ENCODE measurements at places on chromosomes 6 and 20. TPM values are rescaled to one million over a fixed set of nuclear protein-coding genes. Genes with fewer than 3 reads are reported as not detected.

Gene OTOR
- polyA plus RNA-seq: not detected

Gene SYNDIG1
- 11.7 TPM for polyA plus RNA-seq

Gene ASIP
- 0.34 TPM for polyA plus RNA-seq

Gene NKAPL
- 2.6 TPM for polyA plus RNA-seq

Gene TAF11
- 45.4 TPM for polyA plus RNA-seq

Gene IL20RA
- 2.6 TPM for polyA plus RNA-seq

Gene CBFA2T2
- 35.2 TPM for polyA plus RNA-seq

Gene BNIP5
- polyA plus RNA-seq: 0.19 TPM

Gene KIF25
- 0.33 TPM for polyA plus RNA-seq

Gene SEL1L2
- polyA plus RNA-seq: not detected

Gene PKIB
- 1.6 TPM for polyA plus RNA-seq

Gene SGK2
- 66.7 TPM for polyA plus RNA-seq

DNA sequence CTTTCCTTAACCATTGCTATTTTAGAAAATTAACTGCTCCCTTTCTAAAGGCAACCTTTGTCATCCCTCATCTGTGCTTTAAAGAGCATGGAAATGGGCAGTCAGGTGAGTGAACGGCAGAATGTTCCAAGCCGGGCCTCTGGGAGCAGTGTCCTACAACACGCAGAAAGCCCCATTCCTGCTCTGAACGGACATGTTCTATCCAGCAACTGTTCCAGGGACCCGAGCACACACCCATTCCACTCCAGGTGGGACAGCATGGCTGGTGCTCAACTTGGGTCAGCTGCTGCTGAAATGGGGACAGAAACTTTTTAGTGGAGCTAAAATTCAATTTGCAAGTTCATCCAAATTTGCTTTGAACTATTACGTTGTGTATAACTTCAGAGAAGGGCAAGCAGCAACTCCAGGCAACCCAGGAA is 26.7 kb downstream of the DIDO1 start:
- DNase-seq: no peak

GRCh38 chr6:34608321-34609091 is 52.4 kb upstream of the SPDEF start:
- DNase-seq: no peak

DNA sequence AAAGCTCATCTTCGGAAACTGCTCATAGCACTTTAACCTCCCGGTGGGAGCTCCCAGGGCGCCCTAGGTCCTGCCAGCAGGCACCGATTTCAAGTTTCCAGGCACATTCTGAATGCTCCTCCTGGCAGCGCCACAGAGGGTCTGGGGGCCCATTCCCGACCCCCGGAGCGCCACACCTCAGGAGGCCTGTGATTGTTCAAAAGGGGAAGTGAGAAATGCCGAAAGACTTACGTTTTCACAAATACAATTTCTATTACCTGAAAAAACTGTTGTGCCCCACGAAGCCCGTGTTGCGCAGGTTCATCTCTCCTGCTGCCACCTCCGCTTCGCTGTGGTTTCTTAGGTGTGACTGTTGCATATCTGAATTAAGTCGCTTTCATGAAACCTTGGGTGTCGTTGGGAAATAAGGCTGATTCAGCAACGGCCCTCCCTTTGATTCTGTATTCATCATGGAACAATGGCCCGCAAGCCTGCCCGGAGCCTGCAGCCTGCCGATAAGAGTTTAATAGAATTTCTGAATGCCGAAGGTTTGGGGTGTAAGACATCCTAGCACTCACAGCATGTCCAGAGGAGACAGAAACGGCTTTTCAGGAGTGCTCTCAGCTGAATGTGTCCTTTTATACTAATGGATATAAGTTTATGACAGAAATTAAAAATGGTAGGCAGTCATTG is 1.9 kb upstream of the MYT1 start:
- no peak for DNase-seq

- DNase-seq: peak; percentile 74
Observed at GRCh38 chr6:75524322-75524972, 30.8 kb upstream of the FILIP1 start.

- DNase-seq: no peak
Observed at GRCh38 chr6:36216559-36216958, 20.0 kb downstream of the BRPF3 start.

GRCh38 chr6:163793011-163793983 is 378.8 kb downstream of the QKI start:
- no peak for DNase-seq

- no peak for DNase-seq
Observed at GRCh38 chr6:113076116-113076515, 729.0 kb downstream of the RFPL4B start.

DNA sequence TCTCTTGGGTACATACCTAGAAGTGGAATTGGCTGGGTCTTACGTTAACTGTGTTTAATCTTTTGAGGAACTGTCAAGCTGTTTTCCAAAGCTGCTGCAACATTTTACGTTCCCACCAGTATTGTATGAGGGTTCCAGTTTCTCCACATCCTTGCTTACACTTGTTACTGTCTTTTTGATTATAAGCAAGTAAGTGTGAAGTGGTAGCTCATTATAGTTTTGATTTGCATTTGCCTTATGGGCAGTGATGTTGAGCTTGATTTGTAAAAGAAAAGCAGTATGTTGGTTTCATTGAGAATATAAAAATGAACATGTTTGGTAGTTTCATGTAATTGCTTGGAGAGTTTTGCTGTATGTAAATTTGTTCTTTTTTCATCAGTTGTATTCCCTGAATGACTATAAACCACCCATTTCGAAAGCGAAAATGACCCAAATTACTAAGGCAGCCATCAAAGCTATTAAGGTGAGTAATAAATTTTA is 40.4 kb downstream of the SCAF8 start:
- no peak for DNase-seq

DNA sequence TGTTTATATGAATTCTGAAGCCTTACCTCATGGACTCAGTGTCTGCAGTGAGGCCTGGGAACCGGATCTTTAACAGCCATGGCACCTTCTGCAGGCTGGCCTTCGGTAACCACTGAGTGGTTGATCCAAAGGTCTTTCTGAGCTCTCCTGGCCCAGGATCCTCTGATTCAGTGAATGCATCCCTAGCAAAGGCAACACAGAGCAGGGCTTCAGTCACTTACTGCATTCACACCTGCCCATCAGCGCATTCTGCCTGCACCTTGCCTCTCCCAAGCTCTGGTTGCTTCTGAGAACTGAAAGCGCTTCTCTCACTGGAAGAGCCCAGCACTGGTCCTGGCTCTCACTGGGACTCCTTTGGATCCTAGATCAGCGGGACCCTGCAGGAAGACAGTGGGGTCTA is 8.4 kb upstream of the CST9 start:
- DNase-seq: no peak

- no peak for DNase-seq
Observed at GRCh38 chr6:380234-381218, 11.0 kb upstream of the IRF4 start.

GRCh38 chr6:43192911-43193310 is 10.9 kb downstream of the CUL9 start:
- no peak for DNase-seq

- DNase-seq: no peak
Observed at GRCh38 chr20:21511850-21512633, 1.8 kb downstream of the NKX2-2 start.

- DNase-seq: no peak
Observed at GRCh38 chr6:170296423-170296745, 5.5 kb upstream of the DLL1 start.

DNA sequence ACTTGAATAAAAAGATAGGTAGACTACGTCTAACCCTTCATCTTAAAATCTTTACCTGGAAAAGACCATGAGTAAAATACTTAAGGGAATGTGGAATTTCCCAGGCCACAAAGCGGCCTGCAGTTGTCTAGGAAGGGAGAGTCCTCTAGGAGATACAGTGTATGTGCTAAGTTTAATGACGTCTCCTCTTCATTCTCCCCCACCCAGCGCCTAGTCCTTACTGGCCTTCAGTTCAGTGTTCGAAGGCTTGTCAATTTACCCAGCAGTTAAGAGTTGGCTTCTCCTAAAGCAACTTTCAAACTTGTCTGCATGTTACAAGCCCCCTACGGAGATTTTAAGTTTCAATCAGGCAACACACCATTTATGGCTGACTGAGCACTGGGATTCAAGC is 35.2 kb downstream of the HFE start:
- peak; percentile 36 for DNase-seq

DNA sequence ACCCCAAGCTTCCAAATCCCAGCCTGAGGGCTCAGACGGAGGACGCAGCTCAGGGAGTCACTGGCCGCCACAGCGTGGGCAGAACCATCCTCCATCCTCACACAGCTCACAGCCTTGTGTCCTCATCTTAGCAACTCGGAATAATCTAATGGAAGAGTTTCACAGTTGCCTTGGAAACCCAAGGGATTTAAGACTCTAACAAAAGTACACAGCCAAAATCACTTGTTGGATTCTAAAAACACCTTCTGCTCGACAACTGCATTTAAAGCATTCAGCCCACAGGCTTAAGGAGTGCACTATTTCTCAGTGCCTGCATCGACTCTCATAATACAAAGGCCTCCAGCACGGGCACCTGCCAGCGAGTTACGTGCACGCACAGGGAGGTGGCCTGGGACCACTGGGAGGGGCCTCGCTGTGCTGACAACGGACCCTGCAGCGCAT is 45.4 kb downstream of the ZBTB46 start:
- DNase-seq: no peak

GRCh38 chr6:36247693-36248092 is 22.2 kb upstream of the PNPLA1 start:
- no peak for DNase-seq

DNA sequence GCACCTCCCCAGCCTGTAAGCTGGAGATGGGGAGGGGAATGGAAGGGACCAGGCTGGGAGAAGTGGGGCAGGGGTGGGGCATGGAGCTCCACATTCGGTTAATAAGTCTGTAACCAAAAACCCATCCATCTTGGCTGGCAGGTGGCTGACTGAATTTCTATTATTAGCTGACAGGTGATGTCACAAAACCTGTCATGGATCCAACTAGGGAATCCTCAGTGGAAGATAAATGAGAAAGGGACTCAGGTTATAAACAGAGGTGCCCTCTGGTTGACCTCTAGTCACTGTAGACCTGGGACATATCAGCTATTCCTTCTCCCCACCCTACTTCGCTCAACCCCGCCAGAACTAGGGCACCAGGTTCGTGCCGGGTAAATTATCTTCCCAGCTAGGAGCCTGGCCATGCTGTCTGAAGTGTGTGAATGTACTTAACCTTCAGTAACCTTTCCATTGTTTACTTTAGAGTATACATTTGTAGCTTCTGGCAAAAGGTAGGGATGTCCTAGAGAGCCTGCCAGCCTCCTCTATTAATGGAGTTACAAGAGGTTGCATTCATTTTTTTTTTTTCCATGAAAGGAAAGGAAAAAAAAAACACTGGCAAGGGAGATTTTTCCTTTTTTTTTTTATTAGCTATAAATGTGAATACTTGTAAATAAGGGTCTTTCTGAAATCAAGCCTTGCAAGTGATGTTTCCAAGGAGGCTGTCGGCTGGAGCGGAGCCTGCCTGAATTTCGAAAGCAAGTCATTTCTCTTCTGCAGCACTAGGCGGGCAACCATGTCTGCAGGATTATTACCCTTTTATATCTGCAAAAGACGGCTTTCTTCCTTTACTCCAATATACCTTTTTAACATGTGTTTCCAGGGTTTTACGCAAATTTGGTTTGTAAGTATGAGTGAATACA is 135.9 kb downstream of the TMEM242 start:
- peak; percentile 40 for DNase-seq

DNA sequence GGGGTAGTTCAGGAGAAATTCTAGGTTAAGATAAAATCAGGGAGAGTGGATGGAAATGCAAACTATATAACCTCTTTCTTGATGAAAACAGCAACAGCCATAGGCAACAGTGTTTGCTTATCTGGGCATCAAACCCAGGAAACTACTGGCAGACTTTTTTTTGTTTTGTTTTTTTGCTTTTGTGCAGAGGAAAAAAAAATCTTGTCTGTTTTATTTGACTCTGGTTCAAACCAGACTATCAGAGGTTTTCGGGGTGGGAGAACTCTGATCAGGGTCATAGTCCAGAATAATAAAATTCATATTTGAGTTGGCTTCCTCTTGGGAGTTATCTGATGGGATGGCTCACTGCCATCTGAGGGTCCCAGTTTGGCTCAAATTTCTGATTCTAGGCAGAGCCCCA is 88.8 kb upstream of the ZNFX1 start:
- DNase-seq: no peak

GRCh38 chr6:115634887-115635286 is 425.8 kb downstream of the FRK start:
- no peak for DNase-seq

DNA sequence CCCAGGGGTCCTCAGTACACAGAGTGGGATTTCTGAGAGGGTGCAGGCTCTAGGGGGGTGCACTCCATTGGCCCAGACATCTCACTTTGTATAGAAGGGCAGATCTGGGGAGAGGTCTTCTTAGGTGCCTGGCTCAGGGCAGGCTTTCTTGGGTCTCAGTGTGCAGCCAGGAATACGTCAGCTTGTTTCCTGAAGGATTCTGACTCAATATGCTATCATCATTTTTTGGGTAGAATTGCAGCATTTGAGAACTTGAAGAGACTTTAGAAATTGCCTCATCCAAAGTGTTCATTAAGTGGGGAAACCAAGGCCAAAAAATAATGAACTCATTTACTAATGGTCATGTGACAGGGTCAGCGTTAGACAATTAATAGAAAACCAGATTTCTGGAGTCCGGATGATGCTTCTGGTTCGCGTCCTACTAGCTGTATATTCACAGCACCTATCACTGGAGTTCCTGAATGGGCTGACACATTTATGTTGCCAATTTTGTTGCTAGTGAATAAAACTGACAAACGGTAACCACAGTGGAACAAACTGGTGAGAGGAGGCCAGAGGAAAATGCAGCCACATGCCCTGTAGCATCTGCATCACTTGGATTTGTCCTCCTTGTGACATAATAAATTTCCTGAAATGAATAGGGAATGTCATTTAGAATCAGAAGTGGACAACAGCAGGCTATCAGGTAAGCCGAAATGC is 238.9 kb downstream of the TBC1D7 start:
- DNase-seq: no peak

- DNase-seq: no peak
Observed at GRCh38 chr6:41286544-41287346, at the start of gene TREM1. TSS of gene TREM1 (minus strand) at chr6:41286682. CDS start at chr6:41286655, 27 bp downstream.

- DNase-seq: no peak
Observed at GRCh38 chr6:127880429-127880828, 20.4 kb downstream of the THEMIS start.

DNA sequence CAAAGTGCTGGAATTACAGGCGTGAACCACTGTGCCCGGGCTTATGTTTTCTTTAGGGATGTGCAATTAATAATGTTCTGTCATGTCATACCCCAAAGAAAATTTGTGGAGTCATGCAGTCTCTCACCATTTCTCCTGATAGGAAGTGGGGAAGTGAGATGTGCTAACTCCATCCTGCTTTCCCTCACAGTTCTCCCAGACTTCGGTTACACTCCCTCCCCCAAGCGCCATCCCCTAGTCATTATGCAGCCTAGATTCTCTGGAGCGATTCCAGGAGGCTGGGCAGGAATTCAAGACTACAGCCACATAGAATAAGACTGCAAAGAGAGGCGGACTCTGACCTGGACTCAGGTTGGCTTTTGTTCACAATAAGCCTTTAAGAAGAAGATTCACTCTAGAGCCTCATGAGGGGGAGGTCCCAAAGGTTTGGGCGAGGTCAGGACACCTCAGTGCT is 271.4 kb downstream of the ALDH8A1 start:
- DNase-seq: peak; percentile 62

Measured in renal pelvis (tissue), 12 donors.